LNCaP clone FGC (cell line): ENCODE measurements at places on chromosomes 16 and 17.

GRCh38 chr17:63497708-63498483, 21.0 kb downstream of the ACE start:
- no peak for DNase-seq

- no peak for DNase-seq
These were observed 2.5 kb downstream of the ALOX15B start for GRCh38 chr17:8041249-8041928.

- DNase-seq: no peak
These were observed 11.0 kb downstream of the CAVIN1 start for GRCh38 chr17:42411905-42412679.

DNA sequence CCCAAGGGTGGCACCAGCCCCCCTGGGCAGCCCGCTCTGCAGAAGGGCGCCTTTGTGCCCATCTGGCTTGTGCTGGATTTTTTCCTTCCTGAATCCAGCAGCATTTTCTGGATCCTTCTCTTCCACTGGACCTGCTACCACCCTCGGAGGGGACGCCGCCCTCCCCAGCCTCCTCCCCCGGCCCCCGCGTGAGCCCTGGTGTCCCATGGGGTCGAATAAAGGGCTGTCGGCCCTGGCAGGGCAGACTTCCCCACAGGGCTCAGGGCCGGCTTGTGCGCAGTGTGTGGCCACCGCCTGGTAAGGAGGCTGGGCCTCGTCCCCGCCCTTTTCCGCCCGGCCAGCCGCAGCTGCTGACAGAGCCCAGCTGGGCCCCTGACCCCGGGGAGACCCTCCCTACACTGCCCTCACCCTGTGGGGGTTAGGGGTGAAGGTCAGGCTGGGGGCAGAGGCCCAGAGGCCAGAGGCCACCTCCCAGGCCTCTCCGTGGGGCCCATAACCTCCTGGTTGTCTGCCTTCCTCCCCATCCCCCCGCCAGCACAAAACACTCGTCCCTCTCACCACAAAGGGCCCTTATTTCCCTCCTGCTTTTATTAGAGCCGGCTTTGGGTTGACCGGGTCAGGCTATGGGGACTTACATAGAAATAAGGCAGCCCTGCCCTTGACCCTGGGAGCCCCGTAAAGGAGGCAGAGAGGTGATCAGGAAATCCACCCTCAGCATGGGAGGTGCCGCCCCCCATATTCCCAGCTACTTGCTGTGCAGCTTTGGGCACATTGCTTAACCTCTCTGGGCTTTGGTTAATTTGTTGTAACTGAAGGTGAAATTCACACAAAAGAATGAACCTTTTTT, 179.3 kb upstream of the CIBAR2 start:
- DNase-seq: no peak

DNA sequence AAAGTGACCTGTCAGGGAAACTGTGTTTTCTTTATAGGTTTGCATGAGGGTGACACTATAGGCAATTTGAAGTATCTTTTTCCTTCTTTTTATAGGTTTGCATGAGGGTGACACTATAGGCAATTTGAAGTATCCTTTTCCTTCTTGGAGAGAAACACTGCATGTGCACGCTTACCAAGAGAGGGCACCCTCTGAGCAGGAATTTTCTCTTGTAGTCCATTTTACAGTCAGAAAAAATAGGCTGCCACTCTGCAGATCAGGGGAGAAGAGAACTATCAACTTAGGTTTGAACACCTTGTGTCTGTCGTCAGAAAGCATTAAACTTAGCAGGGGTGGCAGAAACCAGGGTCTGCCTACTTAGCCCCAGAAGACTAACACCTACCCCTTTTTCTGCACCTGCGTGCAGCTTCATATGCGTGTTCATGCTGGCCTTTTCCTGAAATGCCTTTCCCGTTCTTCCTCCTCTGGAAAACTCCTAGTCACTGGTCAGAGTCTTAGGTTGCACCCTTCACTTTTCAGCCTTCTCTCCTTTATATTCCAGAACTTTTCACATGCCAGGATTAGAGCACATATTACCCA, 16.4 kb upstream of the SMIM36 start:
- DNase-seq: peak; percentile 46

GRCh38 chr17:58917228-58917627, 161.6 kb downstream of the PPM1E start:
- no peak for DNase-seq

DNA sequence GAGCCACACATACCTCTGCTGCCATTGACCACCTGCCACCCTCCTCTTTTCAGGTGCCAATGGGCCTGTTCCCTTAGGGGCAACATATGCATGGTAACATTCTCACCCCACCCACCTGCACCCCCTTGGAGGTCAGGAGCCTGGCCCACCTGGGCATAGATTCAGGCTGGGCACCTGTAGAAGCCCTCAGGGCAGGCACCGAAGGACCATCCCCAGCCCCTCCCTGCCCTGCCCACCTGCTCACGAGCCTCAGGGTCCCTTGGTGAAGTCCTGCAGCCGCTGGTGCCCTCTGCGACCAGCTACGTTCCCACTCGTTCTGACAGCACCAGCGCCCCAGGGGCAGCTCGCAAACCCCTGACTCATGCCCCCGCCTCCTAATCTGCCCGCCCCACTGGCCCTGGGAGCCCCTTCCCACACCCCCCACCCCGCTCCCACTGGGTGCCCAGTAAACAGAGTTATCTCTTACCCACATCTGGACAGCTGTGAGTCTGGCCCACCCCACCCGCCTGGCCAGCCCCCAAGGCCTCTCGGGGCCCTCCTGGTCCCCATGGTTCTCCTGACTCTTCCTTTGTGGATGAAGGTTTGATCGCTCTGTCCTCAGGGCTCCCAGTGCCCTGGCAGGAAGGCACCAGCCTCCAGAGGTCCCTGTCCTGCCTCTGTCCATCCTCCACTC, at the start of gene SLC4A1:
SLC4A1 (minus strand) TSS at position 318 of the 673 bp plus-strand sequence. CDS start 5,269 bp downstream, outside the sequence.
- DNase-seq: no peak

DNA sequence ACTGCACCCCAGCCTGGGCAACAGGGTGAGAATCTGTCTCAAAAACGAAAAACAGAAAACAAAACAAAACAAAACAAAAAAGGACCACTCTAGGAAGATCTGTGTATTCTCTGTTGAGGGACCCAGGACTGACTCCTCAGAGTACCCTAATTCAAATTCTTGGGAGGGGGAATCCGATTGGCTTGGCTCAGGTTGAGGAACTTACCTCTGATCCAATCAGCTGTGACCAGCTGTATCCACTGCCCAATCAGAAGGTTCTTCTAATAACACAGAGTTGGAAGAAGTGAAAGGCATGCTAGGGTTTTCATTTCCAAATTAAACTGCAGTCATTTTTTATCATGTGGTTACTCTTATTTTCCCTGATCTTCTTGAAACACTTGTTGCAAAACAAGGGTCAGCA, 105.9 kb upstream of the CACNG3 start:
- no peak for DNase-seq

- no peak for DNase-seq
These were observed 10.5 kb upstream of the MMP2 start for GRCh38 chr16:55468352-55468990.

DNA sequence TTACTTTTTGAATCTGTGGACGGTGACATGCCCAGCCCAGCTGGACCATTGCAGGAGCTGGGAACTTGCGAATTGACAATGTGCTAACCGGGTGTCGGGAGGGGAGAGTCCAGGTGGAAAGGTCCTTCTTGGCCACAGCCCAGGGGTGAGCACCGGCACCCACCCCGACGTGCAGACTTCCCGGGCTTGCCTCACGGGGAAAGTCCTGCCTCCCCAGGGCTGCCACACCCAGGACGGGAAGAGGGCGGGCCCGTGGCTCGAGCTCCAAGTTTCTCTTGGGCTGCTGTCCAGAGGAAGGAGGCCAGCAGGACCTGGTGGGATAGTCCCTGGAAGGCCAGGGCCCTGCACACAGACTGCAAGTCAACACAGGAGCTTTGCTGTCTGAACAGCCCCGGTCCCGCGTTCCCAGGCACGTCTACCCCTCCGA, 17.7 kb downstream of the CARD14 start:
- peak; percentile 60 for DNase-seq

- DNase-seq: no peak
These were observed 7.3 kb downstream of the SPATA2L start for GRCh38 chr16:89693931-89694783.

GRCh38 chr17:62929320-62929719, 36.7 kb upstream of the TANC2 start:
- DNase-seq: no peak

DNA sequence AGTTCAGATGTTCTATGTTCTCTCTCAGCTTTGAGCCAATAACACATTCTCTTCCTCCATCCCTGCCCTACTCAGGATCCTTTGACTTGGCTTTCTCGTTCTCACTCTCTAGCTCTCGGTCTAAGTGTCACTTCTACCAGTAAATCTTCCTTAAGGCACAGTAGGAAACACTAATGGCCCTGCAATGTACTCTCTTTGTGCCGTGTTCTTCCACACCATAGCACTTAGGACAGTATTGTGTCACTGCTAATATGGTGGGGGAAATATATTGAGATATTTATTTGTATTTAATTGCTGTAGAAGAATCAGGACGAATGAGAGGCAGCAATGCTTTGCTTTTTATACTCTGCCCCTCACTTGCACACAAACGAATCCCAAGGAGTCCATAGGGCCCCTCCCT, 493.1 kb downstream of the SHISA9 start:
- no peak for DNase-seq

- no peak for DNase-seq
These were observed 6.0 kb upstream of the TNFRSF13B start for GRCh38 chr17:16977932-16978331.

DNA sequence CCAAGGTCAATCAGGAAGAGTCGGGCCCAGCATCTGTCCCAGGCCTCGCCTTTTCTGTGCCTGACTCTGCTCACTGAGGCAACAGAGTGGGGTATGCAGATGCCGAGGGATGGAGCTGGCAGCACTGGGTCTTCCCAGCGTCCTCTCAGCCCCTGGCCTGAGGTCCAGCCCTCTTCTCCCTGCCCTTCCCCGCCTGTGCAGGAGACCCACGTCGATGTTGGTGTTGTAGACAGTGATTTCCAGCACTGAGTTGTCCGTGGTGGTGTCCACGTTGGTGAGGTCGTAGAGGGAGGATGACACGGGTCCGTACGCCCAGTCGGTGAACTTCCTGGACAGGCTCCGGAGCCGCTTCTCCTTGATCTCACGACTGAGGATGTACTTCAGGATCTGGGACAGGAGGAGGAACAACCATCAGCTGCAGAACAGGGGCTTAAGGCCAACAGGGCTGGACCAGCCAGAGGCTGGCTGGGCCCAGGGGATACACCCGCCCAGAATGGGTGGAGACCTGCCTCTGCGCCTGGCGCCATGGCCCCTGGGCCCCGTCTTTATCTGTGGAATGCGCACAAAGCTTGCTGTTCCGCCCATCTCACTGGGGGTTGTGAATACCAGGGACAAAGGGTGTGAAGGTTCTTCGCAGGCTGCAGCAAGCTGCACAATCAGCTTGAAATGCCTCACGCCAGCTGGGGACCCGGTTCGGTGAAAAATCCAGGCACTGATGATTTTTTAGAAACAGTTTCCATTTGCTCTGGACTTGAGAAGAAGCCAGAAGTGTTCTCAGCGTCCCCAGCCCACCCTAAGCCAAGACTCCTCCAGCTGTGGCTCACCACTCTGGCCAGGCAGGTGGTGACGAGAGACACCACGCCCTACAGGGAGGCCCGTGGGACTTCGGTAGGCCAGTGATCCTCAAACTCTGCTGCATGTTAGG, 27.5 kb downstream of the TRPV3 start:
- no peak for DNase-seq

DNA sequence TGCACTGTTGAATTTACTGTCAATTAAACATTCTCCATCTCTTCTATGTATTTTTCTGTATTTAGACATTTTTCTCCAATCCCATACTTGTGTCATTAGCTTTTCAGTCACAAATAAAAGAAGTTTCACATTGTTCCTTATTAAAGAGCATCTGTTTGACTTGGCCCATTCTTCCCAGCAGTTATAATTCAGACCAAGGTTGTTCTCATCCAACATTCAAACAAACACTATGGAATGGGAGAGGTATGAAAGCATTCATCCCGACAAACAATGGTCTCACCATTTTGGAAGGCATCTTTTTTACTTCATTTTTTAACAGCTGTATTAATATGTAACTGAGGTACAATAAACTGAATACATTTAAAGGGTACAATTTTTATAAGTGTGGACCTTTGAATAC, 208.8 kb upstream of the MAF start:
- peak; percentile 89 for DNase-seq

DNA sequence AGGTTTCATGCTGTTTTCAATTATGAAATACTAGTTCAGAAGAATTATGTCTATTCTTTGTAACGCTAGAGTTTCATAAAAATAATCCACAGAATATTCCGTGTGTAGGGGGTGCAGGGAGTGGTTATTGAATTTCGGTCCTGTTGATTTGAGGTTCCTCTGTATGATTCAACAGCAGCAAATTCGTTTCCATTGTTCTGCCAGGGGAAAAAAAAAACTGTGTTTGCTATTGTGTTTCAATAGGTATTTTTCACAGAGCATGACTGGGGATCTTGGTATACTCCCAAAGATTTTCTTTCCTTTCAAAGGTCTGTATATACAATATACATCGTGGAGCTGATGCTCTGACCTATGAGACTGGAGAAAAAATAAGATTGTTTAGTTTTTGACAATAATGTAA, 15.8 kb downstream of the SHISA9 start:
- DNase-seq: no peak

DNA sequence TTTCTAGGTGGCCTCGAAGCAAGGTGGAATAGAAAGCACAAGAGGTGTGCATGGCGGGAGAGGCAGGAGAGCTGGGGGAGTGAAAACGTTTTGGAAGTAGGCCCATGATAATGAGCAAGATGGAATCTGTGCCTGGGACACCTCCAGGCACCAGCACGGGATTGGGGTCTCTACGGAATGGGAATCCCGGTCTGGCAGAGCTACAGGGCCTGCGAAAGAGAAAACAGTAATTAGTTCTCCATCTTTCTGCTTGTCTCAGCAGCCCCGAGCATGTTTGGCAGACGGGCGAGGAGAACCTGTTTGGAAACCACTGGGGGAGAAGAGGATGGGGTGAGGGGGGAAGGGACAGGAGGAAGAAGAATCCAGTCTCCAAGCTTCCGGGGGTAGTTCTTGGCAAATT, 258.7 kb downstream of the SOX9 start:
- no peak for DNase-seq

GRCh38 chr17:75319904-75320691, 30.9 kb upstream of the SLC25A19 start:
- no peak for DNase-seq

GRCh38 chr17:49028271-49028670, 31.1 kb downstream of the IGF2BP1 start:
- no peak for DNase-seq

DNA sequence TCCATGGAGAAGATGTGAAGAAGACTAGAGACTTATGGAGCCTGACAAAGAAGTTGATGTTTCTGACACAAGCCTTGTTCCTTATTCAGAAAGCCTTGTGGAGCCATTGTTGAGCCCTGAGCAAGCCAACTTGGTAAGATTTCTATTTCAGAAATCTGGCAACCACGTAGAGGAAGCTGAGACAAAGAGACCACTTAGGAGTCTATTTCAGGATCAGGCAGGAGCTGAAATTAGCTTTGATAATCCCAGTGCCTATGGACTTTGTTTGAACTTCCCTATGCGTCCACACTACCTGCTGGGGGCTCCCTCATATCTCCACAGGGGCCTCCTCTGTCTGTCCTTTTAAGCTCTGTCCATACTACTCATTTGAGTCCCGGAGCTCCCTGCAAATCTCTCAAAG, 540.0 kb upstream of the GOT2 start:
- DNase-seq: no peak

GRCh38 chr17:48510761-48511604, 19.8 kb downstream of the HOXB1 start:
- DNase-seq: no peak
